ENCODE measurements at places on chromosomes 4 and X.
A peak's percentile ranks its signal among the peaks of the same experiment; 100 is the strongest.

- DNase-seq: no peak
Measured at GRCh38 chrX:150504397-150505182, 63.8 kb upstream of the MTM1 start.

DNA sequence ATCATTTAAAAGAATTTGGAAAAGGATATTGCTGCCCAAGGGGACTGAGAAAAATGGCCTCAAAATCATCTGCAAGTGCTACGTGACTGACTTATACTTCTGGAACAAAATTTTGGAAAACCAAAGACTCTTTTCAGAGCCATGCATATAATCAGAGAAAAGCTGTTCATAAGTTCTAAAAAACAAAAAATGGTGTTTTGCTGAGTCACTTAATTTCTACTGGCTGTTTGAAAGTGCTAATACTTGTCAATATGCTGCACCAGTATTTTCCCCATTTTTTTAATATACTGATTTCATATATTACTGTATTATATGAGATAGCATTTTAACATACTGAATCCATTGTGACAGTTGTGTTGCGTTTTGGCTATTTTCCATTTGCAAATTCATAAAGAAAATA is 61.5 kb upstream of the ZMAT1 start:
- DNase-seq: no peak

DNA sequence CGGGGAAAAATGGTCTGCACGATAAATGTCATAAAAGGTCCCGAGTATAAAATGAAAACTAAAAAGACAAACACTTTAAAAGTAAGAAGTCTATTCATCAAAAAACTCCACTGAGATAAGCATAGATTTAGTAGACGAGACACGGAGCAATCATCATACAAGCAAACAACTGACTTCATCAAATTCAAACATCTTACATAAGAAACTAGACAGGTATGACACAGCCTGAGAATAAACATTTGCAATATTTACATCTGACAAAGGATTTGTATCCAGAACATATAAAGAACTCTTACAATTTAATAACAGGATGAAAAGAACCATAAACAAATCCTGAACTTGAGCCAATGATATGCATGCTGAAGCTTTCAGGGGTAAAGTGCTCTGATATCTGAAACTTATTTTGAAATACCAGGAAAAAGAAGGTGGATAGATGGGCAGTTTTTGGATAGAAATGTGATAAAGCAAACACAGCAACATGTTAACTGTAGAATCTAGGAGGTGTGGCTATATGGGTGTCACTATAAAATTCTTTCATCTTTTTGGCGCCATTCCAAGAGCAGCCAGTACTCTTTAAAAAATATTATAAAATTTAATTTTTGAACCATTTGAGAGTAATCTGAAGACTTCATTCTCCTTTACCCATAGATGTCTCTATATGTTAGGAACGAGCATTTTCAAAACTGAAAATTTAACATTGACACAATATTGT is 12.0 kb downstream of the MPP1 start:
- no peak for DNase-seq

- no peak for DNase-seq
Measured at GRCh38 chr4:67933038-67933437, 30.3 kb downstream of the TMPRSS11A start.

- no peak for DNase-seq
Measured at GRCh38 chr4:78627046-78627965, 75.7 kb downstream of the ANXA3 start.

GRCh38 chrX:40504801-40505605 is 75.8 kb upstream of the ATP6AP2 start:
- DNase-seq: no peak

DNA sequence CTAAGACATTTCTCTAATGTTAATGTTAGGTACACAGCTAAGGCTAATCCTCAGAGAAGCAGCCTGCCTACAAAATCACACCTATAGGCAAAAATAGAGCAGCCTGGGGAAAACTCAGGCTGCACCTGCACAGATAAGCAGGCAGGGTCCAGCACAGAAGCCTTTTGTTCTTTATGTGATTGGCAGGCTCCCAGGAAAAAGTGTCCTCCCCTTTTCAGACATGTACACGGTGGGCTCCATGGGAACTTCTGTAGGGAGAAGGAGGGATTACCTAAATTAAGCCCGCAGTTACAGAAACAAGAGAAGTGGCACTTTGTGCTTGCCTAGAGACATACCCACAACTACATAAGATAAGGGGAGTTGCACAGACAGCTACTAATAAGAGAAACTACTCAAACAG is 4.0 kb upstream of the HSPA4L start:
- DNase-seq: no peak

DNA sequence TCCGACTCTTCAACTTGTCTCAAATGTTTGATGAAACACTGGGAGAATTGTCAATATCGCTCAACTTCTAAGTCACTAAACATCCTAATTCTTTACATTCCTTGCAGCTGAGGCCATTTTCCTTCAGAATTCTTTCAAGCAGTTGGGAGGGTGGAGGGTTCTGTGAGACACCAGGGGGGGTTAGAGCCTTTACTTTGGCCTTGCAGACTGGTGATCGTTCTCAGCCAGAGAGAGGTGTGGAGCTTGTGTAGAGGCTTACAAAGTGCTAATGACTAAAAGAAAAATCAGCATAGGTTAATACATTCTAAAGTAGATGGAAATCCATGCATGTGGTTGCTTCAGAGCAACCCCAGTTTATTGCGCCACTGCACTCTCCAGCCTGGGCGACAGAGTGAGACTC is 21.3 kb upstream of the SOX3 start:
- DNase-seq: no peak

DNA sequence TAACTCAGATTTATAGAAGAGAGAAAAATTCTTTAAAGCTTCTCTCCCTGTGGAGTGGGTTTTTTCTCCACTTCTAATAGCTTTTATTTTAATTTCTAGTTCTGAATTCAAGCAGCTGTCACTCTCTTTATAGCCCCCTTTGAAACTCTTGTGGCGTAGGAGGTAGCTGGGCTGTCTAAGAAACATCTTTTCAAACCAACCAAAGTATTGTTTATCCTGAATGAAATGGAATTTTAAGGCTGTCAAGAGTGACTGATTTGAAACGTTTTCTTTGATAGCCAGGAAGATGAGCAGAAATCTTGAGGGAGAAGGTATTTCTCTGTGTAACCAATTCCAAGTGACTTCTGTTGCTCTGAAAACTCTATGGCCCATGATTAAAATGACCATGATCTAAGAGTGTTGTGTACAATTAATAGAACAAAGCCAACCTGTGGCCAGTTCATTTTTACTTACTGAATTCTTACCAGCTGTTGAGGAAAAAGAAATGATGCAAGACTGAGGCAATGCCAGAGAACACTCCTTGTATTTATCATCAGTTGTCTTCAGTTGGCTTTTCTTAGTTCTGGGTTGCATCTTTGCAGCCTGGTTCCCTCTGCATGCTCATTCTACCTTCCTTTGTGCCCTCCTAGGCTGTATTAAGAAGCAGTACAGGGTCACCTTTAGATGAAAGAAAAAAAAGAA is 298.4 kb downstream of the ARHGAP10 start:
- DNase-seq: no peak

DNA sequence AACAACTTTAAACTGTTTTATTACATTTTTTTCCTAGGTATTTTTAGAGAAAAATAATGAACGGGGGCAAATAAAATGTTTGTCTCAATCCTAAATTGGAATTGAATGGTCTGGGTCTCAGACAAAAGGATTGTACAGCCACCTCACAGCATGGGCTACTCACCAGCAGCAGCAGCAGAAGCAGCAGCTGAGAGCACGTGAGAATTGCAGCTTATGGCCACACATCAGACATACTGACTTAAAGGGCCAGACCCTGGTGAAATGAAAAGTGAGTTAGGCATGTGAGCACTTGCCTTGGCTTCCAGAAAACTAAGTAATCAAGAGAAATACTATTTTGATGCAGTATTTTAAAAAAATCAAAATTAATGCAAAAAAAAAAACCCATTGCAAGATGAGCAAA is 56.6 kb downstream of the AASDH start:
- DNase-seq: no peak

GRCh38 chrX:73021361-73022092 is 18.8 kb downstream of the PABPC1L2B start:
- DNase-seq: no peak

DNA sequence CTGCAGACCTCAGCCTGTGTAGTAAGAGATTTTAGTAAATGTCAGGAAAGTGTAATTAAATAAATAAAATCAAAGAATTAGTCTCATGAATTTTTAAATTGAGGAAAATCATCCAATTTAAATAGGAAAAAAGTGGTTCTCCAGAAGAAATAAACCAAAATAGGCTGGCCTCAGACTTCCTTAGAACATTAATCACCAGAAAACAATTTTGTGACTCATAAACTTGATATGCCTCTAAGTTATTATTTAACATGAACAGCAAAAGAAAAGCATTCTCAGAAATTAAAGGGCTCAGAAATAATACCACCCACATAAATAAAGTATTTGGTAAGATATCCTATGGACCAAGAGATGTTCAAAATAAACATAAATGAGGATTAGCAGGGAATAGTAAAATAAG is 14.3 kb downstream of the FAM47B start:
- DNase-seq: no peak

GRCh38 chrX:47587906-47588735 is 5.9 kb downstream of the TIMP1 start:
- no peak for DNase-seq

DNA sequence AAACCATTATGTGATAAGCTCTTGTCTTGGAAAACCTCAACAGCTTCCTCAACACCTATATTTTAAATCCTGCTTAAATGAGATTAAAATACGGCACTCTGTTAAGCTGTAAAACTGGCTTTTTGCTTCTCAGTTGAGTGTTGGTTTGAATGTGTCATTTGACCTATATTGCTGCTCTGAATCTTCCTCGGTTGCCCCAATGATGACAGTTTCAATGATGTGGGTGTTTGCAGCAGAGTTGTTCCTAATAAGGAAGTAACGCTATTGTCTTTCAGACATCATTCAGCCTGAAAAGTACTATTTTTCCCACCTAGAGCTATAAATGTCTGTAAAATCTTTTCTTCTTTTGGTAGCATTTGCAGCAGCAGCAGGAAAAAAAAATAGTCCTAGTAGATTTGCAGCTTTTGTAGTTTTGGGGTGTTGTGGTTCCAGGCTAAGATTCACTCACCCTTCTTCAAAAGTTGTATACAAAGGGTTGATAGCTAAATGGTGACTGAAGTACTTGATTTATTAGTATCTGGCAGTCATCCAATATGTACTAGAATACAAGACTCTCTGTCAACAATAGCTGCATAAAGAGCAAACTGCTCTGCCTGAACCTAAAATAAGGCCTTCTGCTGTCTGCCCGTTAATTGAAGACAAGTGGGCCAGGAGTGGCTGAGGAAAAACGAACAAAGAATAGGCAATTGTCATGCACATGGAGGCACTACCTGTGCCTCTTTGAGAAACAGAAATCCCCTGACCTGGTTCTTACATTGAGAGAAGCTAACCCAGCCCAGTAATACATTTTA is 333.1 kb downstream of the IL1RAPL1 start:
- DNase-seq: peak; percentile 96

DNA sequence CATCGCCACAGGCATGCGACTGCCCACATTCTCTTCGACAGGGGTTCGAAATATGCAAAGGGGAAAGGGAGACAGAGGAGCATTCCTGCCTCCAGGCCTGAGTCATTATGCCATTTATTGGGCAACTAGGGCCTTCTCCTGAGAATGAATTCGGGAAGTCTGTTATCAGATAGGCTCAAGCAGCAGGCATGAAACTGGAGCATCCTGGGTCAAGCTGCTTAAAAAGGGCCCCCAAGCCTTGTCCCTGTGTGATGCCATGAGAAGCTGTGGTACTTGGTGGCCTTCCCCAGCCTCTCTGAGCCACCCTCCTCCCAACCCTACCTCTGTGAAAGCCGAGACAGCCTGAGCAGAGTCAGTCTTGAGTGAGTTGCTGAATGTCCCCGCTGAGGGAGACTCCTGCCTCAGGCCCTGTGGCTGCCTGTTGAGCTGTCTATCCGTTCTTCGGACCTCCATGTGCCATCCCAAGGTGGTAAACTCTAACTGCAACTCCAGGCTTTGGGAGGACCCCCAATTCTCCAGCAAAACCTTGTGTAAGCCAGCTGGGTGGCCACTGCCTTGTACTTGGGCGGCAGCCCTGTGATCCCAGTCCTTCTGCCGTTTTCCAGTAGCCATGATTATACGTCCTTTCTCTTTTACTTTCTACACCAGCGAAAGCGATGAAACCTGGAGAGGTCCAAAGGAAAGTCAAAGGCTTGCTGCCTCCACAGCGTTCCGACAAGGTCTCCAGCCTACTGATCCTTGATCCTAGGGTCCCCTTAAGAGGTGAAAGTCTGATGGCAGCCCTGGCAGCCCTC is 37.7 kb downstream of the NBDY start:
- DNase-seq: no peak

GRCh38 chrX:39331082-39331704 is 529.9 kb downstream of the MID1IP1 start:
- DNase-seq: no peak

Measured in NCI-H1417 (cell line).